MG63 (cell line): ENCODE measurements at places on chromosomes 3 and 15.

GRCh38 chr3:187789872-187790271 lies 44.6 kb upstream of the BCL6 start:
- DNase-seq = no peak

DNA sequence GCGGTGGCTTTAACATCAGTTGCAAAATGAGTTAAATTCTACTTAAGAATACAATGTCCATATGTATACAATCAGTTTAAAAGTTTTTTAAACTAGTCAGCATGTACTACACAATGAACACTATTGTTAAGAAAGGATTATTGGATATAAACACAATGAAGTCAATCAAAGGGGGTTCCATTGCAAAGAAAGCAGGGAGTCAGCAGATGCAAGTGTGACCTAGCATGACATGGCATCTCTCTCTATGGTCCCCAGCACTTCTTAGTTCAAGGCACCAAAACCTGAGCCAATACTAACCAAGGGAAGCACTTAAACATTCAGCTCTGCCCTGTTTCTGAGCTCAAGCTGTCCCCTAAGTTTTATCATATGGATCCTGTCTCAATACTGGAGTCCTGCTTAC lies 17.0 kb downstream of the KLHL6 start:
- DNase-seq = no peak

DNA sequence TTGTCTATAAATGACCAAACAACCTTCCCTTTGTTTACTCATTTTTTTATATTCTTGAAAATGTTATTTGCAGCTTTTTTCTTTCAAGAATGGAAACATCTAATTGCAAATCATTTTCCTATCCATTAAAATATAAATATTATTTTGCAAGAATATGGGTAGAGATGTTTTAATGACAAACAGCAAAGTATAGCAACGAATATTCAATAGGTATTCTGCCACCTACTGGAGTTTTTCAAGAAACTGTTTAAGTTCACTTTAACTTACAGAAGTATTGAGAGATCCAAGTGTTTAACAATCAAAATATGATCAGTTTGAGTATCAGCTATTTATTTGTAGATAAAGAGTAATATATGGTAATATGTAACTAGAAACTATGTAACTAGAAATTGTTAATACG lies 6.9 kb upstream of the EOGT start:
- no peak for DNase-seq

- no peak for DNase-seq
Measured at GRCh38 chr3:141661229-141662196, 76.6 kb upstream of the RNF7 start.

DNA sequence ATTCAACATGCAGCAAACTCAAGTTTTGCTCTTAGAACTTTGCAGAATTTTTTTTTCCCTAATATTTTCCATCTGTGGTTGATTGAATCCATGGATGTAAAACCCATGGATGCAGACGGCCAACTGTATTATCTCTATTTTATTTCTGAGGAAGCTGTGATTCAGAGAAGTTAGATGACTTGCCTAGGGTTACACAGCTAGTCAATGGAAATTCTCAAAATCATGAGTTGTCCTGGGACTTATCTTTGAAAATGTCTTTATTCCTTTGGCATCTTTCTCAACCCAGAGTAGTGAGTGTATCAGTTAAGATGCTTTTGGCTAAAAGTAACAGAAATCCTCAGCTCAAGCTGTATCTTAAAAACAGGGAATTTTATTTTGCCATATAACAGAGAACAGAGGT lies 107.9 kb upstream of the GALNT15 start:
- DNase-seq = no peak

DNA sequence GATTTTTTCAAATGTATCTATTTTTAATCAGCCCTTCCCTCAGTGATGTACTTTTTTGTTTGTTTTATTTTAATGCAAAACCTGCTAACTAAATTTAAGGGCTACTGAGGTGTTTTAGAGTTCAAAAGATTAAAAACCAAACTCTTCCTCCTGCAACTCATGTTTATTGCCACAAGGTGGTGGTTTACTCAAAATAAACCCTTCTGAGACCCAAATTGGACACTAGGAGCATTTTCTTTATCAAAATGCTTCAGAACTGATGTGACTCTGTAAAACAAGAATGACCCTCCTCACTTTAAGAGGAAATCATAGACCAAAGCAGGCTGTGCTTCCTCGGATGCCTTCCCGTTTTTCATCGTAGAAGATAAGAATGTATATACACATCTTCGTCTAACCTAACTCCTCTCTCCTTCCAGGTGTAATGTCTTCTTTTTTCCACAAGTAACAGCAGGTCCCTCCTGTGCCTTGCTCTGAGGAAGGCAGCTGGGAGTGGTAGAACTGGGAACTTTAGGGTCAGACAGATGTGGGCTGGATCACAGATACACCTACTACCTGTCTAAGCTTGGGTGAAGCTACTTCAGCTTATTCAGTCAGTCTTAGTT lies 2.9 kb upstream of the NME9 start:
- no peak for DNase-seq

- DNase-seq = no peak
Measured at GRCh38 chr3:134369861-134370596, 4.2 kb downstream of the AMOTL2 start.

- DNase-seq = peak; percentile 92
Measured at GRCh38 chr3:197352382-197352781, 54.0 kb upstream of the DLG1 start.

- no peak for DNase-seq
Measured at GRCh38 chr3:171261487-171261886, 198.7 kb downstream of the TNIK start.

DNA sequence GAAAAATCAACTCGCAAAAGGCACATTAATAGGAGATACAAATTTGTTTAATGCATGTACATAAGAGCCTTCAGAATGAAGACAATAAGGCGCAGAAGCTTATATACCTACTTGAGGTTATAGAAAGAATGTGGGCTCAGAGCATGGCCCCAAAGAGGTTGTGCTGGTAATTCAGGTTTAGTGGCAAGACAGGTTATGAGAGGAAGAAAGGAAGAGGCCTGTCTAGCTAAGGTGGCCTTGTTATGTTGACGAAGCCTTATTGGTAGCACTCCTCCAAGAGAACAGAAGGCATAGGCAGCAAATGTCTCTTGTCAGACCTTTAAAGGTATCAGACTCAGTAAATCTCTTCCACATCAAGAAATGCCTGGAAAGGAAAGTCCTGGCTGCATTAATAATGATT lies 290.8 kb downstream of the MCTP2 start:
- DNase-seq = no peak

GRCh38 chr3:18687286-18687685 lies 262.1 kb upstream of the SATB1 start:
- no peak for DNase-seq

GRCh38 chr3:53114011-53114400 lies 16.2 kb downstream of the RFT1 start:
- DNase-seq = peak; percentile 41

GRCh38 chr15:58889363-58889762 lies 44.1 kb downstream of the SLTM start:
- no peak for DNase-seq

DNA sequence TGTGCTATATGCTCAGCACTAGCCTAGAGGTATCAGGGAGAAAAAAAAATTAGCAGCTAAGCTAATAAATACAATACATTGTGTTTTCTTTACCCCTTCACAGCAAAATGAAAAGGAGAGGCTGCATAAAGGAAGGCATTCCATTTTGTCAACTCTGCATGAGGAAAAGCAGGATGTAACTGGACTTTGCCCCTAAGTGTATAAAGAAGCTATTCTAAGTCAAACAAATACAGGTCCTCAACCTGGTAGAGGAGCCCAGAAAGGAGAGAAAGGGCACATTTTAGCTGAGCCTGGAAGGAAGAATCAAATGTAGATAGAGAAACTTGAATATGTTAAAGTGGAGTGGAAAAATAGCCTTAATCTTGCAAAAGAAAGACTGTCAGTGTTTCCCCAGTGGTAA lies 89.0 kb upstream of the SPRED1 start:
- no peak for DNase-seq
